ENCODE measurements at places on chromosomes 11 and 22.

DNA sequence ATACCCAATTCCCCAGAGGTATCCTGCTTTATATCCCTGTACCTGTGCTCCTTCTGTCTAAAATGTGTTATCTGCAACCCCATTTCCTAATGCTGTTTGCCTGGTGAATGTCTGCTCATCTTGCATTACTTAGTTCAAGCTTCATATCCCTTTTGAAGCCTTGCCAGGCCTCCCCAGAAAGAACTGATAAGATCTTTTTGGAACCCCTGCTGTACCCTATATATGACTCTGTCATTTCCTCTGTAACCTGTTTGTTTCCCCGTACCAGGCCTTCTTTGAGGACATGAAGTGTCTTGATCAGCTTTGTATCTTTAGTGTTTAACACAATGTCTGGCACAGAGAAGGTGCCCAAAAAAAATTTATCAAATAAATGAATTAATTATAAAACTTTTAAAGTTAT is 77.6 kb downstream of the LIF start:
- no peak for DNase-seq

GRCh38 chr11:126156814-126157213 is 54.6 kb downstream of the RPUSD4 start:
- no peak for DNase-seq

GRCh38 chr22:33456511-33456910 is 398.3 kb upstream of the SYN3 start:
- no peak for DNase-seq

DNA sequence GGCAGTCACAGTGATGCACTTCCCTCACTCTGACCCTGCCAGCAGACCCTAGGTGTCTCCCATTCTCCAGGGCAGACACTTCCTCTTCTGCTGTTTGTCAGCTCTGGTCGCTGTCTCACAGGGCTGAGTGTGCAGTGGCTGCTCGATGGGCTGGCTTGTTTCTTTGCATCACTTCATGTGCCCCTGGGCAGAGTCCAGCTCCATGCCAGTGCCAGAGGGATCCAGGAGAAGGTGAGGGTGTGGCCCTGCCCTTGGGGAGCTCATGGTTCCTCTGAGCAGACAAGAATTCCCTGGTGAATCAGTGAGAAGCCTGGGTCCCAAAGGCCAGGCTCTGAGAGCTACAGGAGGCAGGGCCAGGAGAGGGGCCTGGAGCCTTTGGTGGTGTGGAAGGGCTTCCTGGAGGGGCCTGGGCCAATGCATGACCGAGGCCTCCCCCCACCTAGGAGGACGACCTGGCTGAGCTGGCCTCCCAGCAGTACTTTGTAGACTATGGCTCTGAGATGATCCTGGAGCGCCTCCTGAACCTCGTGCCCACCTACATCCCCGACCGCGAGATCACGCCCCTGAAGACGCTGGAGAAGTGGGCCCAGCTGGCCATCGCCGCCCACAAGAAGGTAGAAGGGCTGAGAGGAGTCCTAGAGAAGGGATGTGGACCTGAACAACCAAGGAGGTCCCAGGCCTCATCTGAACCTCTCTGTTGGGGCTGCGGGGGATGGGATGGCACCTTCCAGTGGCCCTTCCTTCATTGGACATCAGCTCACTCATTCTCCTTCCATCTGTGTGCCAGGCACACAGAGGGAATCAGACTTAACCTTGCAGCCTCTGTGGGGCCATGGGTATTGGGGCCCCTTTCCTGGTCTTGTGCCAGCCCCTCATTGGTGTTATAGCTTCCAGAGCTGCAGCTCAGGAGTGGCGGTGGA is 66.1 kb downstream of the MYO7A start:
- no peak for DNase-seq

DNA sequence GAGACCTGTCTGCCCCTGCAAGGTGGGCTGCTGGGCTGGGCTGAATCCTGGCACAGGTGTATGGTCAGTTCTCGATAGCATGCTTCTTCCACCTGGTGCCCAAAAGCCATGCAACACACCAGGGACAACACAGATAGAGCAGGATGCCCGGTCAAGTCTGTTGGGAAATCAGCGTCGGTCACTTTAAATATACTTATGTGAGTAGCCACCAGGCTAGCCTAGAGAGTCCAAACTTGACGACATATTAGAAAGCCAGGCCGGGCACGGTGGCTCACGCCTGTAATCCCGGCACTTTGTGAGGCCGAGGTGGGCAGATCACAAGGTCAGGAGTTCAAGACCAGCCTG is 8.9 kb downstream of the C1QTNF6 start:
- DNase-seq = no peak

GRCh38 chr22:41597635-41597953 is 8.0 kb upstream of the PMM1 start:
- no peak for DNase-seq

DNA sequence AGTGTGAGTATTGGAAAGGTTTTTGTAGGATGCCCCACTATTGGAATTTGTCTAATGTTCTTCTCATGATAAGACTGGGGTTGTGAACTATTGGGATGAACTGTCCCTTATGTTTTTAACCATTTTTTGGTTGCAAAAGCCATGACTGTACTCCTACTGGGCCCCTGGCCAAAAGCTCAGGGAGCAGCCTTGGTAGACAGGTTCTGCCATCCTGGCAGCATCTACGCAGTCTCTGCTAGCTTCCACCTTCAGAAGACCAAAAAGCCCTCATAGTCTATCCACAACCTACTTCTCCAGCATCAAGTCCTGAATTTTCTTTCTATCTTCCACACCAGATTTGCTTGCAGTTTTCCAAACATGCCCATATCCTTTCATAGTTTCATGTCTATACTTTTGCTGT is 211.8 kb downstream of the TENM4 start:
- no peak for DNase-seq

GRCh38 chr11:64610596-64610995 is 19.6 kb downstream of the SLC22A12 start:
- DNase-seq = no peak

DNA sequence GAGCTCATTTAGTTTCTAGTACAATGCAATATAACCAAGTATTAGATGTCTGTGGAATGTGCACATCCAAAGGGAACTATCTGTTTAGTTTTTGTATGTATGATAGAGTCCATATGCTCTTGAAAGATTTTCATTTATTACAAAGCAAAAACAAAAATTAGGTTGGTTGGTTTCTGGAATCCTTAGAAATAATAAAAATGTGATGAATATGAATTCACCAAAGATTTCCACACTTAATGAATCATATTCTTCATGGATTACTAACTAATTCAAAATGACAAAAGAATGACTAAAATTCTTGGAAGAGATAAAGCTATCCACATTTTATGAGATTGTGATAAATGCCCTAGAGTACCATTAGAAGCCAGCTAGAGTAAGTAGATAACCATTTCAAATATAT is 261.1 kb downstream of the SBF2 start:
- peak; percentile 71 for DNase-seq

- no peak for DNase-seq
These were observed 27.7 kb upstream of the MUC5B start for GRCh38 chr11:1194977-1195681.

DNA sequence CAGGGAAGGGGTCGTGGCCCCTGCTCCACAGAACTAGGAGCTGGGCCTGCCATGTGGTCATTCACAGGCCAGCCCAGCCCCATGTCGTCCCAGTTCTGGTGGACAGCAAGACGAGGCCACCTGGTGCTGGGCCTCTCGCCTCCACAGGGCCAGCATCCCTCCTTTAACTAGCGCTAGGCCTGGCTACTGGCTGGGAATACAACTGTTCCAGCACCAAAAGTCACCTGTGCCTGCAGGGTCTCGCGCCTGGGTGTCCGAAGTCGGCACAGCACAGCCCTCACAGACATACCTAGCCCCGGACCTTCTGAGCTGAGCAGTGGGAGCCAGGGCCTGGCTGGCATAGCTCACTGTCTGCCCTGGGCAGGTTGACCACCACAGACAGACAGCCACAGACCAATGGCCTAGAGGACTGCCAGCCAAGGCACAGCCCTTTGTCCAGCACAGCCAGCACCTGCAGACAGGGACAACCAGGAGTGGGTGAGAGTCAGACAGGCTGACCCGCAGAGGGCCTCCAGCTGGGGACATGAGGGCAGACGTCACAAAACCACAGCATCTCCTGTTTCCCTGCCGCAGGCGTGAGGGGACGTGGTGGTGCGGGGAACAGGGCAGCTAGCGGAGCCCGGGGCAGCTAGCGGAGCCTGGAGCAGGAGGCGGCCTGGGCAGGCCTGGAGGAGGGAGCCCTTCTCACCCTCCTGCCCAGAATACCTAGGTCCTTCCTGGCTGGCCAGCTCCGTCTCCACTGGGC is 27.2 kb upstream of the TH start:
- no peak for DNase-seq

DNA sequence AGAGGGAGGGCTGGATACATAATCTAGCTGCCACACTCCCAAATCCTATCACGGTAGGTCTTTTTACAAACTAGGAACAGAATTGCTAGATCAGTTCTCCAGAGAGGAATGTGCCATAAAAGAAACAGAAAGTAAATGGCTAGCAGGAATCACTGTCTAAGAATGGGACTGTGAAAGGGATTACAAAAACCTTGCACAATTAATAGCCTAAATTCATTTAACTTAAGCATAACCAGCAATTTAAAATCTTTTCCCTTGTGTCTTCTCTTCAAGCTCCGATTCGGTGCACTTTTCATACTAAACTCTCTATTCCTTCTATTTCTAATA is 35.2 kb downstream of the APOL5 start:
- no peak for DNase-seq

DNA sequence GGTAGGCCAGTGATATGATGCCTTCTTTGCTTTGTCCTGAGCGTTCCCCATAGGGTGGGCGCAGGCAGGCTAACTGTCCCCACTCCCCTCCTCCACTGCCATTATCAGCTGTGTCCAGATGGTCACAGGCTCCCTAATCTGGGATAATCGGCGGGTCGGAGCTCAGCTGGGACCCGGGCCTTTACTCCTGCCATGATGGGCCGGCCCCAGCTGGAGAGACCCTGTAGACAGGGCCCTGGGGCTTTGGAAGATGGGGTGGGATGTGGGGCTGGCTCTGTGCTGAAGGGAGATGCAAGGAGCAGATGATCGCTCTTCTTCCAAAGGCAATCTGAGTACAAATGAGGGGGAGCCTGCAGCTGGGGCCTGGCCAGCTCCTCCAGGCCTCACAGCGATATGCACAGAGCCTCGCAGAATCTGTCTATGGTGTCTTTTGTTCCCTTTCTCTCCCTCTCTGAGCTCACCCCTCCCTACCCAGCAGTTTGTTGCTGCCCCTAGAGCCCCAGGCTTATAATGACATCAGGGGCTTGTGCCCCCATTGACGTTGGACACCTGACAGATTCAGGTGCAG is 11.9 kb downstream of the KLHL35 start:
- no peak for DNase-seq

- DNase-seq = no peak
These were observed 61.3 kb upstream of the CHORDC1 start for GRCh38 chr11:90284171-90284570.

DNA sequence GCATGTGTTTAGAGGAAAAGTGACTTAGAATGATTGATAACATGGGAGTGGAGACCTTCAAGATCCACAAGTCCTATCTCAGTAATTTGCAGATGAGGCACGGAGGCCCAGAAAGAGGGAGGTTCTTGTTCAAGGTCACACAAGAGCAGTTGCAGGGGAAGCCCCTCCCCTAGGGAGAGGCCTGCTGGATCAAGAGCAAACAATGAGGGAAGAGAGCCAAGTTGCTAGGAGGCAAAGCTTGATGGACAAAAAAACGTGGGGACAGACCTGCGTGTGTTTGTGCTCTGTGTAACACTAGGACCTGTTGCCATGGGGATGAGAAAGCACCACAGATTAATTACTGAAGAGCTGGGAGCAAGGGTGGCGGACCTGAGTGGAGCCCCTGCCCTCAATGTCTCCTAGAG is 6.4 kb upstream of the MFRP start:
- no peak for DNase-seq

DNA sequence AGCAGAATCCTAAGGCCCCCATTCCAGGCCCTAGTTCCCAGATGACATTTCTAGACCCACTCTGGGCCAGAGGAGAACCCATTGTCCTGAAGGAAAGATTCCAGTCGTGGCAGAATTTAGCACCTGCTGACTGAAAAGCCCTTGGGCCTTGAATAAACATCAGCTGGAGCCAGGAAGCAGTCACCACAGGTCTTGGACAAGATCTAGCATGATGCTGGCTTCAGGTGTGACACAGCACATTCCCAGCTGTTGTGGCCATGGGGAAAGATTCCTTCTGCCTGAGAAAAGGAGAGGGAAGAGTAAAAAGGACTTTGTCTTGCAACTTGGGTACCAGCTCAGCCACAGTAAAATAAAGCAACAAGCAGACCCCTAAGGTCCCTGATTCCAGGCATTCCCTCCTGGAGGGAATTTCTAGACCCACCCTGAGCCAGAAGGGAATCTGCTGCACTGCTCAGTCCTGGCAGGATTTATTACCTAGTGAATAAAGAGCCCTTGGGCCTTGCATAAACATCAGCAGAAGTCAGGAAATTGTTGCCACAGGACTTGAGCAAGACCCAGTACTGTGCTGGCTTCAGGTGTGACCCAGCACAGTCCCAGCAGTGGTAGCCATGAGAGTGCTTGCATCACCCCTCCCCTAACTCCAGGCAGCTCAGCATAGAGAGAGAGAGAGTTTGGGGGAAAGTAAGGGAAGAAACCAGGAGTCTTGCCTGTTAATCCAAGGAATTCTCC is 42.5 kb upstream of the PAMR1 start:
- DNase-seq = no peak

DNA sequence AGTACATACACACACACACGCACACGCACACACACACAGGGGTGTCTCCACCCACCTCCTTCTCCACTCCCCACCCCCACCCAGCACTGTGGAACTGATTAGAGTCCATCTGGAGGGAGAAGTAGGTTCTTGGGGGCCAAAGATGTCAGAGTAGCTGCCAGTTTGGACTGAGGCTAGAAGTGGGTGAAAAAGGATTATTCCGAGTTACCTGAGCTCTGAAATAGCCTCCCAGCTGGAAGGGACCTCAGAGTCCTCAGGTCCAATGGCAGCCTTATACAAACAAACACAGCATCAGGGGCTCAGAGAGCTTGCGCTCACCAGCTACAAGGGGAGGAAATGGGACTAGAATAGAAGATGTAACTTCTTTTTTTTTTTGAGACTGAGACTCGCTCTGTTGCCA is 20.8 kb downstream of the IL10RA start:
- no peak for DNase-seq

DNA sequence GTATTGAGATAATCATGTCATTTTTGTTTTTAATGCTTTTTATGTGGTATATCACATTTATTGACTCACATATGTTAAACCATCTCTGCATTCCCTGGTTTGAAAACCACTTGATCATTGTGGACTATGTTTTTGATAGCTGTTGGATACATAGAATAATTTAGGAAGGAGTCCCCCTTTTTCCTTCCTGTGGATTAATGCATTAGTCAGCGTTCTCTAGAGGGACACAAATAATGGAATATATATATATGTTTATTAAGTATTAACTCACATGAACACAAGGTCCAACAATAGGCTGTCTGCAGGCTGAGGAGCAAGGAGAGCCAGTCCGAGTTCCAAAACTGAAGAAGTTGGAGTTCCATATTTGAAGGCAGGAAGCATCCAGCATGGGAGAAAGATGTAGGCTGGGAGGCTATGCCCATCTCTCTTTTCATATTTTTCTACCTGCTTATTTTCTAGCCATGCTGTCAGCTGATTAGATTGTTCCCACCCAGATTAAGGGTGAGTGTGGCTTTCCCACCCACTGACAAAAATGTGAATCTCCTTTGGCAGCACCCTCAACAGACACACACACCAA is 123.8 kb downstream of the ZNF280B start:
- DNase-seq = no peak
